ENCODE measurements at places on chromosomes 5 and 9. TPM values are rescaled to one million over a fixed set of nuclear protein-coding genes. Genes with fewer than 3 reads are reported as not detected.

The SLC34A1 gene
- not detected for total RNA-seq

The MARCOL gene
- total RNA-seq = not detected

DNA sequence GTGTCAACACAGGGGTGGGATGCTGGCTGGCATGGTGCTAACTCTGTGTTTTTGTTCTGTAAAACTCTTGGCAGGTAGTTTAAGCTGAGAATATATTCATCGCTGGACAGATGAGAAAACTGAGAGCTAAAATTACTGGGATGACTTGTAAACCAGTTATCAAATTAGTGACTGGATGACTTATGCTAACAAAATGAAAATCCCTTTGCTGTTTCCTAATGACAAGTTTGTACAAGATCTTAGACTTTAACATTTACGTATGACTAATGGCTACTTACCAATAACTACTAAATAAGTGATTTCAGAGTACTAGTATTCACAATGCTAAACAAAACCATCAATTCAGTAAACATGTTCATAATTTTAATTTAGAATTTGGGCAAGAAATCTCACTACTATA is 854.8 kb upstream of the ARRDC3 start:
- DNase-seq = no peak

The IL5 gene
- not detected for total RNA-seq

GRCh38 chr5:89190515-89191265 is 307.7 kb upstream of the MEF2C start:
- no peak for DNase-seq

The PCDHGA8 gene
- 2.3 TPM for total RNA-seq

DNA sequence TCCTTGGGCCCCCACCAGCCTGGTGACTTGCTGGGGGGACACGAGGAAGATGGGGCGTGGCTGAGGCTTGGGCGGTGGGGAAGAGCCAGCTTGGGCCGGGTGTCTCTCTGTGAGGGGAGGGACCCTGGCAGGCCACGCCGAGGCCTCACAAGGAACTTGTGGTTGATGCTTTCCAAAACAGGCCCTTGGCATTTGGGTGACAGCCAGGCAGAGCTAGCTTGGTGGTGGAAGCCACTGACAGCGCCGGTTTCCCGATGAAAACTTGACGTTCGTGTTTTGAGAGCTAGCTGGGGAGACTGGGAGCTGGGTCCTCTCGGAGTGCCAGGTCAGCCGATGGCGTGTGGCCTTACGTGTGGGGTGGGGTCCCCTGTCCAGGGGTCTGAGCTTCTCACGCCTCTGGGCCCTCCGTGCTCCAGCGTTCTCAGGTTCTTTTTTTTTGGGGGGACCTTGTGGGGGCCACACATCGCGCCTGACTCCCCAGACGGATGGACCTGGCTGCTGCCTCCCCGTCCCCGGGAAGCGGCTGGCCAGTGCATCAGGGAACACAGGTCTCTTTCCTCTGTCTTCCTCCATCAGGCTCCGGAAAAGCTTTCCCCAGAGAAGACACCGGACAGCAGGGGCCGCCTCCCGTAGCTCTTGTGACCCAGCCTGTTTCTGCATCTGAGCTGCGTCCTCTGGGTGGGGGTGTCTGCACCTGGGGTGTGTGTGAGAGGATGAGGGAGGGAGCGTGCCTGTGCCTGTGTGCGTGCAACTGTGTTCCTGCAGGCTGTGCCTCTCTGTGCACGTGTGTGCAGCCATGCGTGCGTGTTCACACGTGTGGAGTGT is 129.3 kb upstream of the LPCAT1 start:
- no peak for DNase-seq

GRCh38 chr5:124528838-124529237 is 217.6 kb downstream of the ZNF608 start:
- DNase-seq = no peak

The KIF20A gene
- total RNA-seq = 8.2 TPM

DNA sequence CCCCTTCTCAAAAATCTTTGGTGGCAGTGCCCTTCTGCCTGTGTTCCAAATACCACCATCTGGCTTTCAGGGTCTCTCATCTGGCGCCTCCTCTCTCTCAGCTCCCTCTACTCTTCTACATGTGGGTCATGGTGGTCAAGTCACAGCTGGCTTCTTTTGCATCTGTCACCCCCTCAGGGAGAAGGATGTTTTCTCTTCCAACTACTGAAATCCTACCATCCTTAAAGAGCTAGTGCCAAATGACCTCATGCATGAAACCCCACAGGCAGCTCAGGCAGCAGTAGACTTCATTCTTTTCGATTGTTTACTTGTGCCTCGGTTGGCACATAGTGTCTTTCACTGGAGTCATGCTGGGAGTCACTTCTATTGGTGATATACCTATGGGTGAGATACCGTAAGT is 219.2 kb downstream of the DCP2 start:
- no peak for DNase-seq

- no peak for DNase-seq
These were observed 347.2 kb downstream of the DMAC1 start for GRCh38 chr9:7452378-7452777.

GRCh38 chr5:98753507-98753906 is 20.0 kb upstream of the RGMB start:
- DNase-seq = no peak

DNA sequence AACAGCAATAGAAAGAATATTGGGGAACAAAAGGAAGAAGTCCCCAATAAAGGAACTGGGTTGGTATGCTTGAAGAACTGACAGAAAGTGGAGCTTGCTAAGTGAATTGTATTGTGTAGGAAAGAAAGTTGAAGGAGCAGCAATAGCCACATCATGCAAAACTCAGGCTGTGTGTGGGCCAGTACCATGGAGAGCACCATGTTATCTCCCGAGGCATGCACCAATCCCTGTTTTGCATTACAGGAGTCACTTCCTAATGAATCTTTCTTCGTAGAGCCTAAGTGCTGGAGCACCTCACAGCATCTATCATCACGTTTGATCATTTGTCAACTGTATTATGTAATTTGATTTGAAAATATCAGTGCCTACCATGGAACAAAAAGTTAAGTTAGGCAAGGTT is 137.7 kb upstream of the NMUR2 start:
- DNase-seq = no peak

The UBE2R2 gene
- 49.7 TPM for total RNA-seq

DNA sequence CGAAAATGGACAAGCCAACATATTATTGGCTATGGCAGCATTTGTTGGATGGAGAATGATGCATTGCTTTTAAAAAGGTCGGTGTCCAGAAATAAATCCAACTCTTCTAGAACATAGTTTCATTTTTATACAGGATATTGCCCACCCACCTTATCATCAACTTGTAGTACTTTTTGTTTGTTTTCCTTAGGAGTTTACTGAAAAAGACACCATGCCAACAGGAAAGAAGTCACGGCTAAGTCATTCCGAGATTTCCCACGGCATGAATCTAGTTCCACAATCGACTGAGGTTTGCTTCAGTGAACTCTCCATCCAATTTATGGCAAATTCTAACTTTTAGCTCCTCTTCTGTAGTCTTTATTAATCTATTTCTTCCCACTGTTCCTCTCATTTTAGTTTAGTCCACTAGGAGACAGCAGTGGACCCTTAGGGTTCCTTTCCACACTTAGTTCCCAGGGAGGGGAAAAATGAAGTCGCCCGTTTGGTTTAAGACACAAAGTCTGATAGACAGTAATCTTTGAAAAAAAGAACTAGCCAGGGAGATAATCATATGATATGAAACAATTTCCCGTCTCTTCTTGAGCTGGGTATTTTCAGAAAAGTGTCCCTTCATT is 237.5 kb downstream of the AP3B1 start:
- no peak for DNase-seq

DNA sequence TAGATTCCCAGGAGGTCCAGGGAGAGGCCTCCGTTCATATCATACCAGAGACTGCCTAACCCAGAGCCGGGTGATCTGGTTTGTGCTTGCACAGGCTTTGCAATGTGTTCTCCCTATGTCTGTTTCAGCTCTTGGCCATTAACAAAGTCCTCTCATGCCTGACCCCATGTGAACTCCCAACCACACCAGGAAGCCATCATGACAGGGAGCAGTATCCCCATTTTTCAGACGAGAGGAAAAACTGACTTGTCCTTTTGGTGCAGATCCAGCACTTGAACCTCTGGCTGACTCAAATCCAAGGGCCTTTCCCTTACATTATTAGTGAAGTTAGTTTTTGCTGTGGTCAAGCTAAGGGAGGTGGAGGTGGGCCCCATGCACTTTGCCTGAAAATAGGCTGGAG is 58.4 kb downstream of the TEX10 start:
- no peak for DNase-seq

- DNase-seq = no peak
These were observed 28.7 kb downstream of the TGFBI start for GRCh38 chr5:136057401-136058038.

DNA sequence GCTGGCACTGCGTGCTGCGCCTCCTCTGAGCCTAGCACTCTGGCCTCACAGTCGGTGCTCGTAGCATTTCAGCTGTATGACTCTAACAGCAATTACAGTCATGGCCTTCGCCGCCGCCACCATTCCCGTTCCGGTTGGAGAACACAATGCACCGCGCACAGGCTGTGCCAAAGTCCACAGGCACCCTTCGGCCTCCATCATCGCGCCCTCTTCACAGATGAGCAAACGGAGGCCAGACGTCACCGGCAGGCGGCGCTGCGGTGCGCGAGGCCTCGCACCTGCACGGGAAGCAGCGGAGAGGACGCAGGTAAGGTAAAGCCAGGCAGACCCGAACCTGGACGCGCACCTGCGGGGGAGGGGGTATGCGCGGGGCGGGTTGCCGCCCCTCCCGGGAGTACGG is 128.9 kb downstream of the BARX1 start:
- DNase-seq = no peak

DNA sequence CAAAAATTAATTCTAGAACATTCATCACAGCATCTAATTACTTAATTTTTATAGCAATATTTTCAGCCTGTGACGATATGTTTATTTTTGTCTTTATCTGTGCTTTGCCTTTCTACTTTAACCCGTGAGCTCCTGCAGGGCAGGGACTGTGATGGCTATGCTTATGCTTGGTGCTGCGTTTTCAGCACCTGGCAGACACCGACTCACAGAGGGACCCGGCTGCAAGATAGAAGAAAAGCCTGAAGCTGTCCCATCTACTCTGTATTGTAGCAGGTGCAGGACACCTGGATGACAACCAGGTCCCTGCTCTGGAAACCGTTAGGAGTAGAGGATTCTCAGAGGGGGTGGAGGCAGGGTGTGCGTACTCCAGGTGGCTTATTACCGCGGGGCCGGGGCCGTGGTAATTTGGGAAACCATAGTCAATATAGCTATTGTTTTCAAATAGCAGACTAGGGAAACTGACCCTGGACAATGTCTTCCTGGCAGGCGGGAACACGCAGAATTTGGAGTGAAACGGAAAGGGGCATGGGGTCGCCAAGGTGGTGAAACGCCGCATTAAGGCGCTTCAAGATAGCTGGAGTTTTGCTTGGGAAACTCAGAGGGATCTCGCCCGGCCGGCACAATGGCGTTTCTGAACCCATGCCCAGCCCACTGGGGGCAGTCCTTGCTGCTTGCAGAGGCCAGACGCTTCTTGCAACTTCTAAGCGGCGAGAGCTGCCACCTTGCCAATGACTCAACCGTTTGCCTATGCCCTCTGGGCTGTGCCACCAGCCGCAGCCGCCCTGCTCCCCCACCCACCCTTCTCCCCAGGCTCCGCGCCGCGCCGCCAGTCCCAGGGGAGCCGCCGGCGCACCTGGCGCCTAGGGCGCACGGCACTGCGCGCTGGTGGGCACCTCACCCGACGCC is 140.1 kb upstream of the PALM2AKAP2 start:
- DNase-seq = no peak

DNA sequence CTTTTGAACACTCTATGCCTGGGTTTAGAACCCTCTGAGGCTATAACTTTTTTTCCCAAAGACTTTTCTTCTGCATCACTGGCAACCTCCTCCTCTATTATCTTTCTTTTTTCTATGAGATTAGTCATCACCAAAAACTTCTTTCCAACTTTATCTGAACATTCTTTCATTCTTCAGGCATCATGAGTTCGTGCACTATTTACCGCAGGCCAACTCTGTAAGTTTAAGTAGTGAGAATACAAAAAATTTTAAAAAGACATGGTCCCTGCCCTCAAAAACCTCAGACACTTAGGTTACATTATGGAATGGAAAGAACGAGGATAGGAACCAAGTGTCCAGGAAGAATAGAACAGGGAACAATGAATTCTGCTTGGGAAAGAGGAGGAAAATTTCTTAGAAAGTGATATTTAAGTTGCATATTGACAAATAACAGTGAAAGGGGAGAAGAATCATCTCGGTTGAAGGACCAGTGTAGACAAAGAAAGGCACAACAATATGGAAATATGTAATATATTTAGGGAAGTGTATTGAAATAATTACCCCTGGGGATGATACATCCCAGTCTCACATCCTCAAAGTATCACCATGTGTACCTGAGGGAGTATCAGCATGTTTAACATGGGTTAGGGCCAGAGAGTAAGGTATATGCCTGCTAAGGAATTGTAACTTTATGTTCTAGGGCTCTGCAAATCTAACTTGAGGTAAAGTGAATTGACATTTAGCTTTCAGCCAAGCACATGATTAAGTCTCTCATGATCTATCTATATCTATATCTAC is 196.5 kb upstream of the NREP start:
- no peak for DNase-seq

DNA sequence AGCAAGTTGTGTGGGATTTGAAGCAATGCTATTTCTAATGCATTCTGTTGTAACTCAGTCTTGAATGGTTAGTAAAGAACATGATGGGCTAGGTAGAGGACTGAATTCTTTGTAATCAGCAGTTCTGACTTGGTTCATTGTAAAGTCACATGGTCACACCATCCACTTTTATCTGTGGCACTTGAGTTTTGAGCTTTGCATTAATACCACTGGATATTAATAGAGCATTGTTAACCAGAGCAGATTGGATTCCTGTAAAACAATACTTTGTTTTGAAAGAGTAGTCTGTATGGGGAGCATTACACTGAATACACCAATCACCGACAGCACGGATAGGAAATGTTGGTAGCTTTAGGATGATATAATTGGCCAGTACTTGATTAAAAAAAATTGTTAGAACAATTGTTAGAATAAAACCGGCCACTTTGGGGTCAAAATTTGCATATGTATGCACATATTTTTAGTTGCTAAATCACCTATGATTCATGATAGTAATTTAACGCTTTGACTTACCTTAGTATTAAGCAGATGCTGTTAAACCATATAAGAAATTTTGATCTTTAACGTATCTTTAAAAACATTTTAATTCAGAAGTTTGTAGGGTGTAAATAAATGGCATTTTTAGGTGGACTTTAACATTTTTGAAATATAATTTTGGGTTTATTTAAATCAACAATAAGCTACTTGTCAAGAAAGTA is 17.4 kb downstream of the SLC12A2 start:
- DNase-seq = no peak

The SPEF2 gene
- 0.82 TPM for total RNA-seq

The HAVCR2 gene
- total RNA-seq = not detected

GRCh38 chr9:131554843-131555351 is 9.6 kb downstream of the PRRT1B start:
- DNase-seq = no peak

GRCh38 chr9:116608064-116608463 is 79.0 kb upstream of the TRIM32 start:
- no peak for DNase-seq

GRCh38 chr5:76025069-76025468 is 58.1 kb upstream of the SV2C start:
- no peak for DNase-seq

The PCDHA3 gene
- 0.05 TPM for total RNA-seq

The CCL21 gene
- 0.64 TPM for total RNA-seq

Measured in glomerular endothelial cell (primary cell).